ENCODE measurements at places on chromosomes 2 and 18.

DNA sequence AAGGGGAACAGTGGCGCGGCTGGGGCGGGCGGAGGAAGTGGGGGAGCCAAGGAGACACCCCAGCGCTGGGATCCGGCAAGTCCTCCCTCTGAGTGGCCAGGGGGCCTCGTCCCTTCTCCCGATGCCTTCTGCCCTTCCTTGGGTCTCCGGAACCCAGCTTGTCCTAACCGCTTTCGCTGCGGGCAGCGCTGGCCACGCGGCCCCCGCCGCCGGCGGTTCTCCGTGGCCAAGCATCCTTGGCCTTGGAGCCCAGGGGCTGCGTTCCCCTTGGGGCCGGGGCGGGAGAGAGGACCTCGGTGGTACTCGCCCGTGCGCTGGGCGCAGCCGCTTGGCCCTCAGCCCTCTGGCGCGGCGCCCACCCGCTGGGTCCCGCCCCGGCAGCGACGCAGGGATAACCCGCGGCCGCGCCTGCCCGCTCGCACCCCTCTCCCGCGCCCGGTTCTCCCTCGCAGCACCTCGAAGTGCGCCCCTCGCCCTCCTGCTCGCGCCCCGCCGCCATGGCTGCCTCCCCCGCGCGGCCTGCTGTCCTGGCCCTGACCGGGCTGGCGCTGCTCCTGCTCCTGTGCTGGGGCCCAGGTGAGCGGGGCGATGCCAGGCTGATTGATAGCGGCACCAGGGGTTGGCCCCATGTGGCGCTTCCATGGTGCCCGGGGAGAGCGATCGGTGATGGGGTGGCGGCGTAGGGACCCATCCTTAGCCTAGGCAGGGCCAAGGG lies 128.7 kb downstream of the UXS1 start:
- no peak for DNase-seq

- DNase-seq = no peak
These were observed 14.9 kb downstream of the ATOH8 start for GRCh38 chr2:85768713-85769112.

- DNase-seq = no peak
These were observed 85.3 kb downstream of the LDLRAD4 start for GRCh38 chr18:13303756-13304364.

DNA sequence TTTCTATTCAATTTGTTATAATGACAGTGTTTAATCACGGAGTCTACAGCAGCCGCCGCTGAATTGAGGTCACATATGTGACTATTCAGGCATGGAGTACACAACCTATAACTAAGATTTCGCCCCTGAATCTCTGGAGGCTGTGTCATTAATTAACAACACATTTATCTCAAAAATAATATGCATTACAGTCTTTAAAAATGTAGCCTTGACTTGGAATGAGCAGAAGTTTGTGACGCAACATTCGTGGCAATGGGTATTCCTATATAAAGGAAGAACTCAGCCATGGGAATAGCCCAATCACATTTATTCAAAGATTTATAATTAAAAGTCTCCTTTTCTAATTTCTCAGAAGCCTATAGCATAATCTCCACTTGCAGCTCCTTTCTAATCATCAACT lies 60.6 kb upstream of the LYPD1 start:
- no peak for DNase-seq

DNA sequence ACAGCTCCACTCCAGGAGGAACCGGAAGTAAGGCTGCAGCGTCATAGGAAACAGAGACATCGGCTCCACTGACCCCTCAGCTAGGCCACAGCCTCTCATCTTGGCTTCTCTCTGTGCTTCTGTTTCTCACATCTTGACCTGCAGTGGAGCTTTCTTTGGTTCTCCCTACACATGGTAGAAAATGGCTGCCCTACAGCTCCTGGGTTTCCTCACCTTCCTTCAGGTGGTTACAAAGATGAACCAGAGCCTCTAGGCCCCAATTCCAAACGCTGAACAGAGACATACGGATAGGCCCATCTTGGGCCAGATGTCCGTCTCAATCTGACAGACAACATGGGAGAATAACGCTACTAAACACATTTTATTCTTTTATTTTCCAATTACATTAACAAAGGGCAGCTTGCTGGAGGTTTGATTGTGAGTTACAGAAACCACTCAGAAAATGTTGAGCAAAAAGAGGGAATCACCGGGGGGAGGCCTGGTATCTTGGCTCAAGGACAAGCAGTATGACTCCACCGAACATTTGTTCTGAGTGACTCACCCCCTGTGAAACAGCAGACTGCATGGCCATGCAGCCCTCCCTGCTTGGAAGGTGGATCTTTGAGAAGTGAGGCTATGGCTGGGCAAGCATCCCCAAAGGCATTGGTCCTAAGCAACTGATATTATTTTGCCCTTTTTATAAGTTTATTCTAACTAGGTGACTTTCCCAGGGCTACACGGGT lies 303.5 kb downstream of the CDCA7 start:
- DNase-seq = no peak

DNA sequence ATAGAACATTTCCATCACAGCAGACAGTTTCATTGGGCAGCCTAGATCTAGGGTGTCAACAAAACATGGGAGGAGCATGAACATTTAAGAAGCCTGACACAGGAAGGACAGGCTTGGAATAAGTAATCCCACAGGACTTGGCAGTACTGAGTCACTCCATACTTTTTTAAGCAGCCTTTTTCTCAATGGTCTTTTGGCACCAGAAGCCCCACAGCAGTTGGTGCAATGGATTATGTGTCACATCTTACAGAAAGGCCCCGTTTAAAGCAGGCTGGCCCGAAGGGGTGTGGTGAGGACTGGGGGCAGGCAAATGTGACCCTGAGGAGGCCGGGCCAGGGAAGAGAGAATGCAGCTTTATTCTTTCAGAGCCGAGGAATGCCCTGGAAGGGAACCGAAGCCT lies 26.6 kb downstream of the SPTBN1 start:
- no peak for DNase-seq

DNA sequence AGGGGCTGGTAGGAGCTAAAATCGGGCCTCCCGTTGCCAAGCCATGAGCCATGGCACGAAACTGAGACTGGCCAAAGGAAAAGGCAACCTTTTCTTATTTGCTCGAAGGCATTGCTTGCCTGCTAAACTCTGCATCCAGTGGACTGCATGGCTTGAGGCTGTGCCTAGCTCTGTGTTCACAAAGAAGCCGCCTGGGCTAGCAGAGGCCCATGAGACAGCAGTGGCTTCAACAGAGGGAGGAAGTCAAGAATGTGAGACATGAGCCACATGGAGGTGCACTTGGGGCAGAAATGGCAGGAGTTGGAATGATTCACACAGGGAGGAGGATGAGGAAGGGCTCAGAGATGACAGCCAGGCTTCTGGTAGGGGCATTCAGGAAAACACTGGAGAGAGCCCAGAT lies 33.5 kb downstream of the TPRKB start:
- DNase-seq = no peak

DNA sequence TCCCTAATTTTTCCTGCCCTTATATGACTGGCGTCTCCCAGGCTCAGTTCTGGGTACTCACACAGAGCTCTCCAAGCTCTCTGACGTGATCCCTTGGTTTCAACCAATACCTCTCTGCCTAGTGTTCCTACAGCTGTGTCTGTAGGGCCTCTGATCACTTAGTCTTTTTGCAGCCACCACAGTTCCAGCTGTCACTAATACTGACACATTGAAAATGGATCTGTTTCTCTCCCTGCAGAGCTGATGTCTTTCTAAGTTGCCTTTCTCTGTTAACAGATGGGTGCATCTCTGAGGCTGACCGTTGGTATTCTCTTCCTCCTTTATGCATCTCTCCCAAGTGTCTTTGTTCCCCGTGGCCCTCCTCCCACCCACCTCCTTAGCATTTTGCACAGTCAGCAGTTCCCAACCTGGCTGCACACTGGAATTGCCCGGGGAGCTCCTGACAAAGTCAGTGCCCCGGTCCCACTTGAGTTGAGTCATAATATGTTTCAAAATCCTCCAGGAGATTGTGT lies 62.5 kb downstream of the CERS6 start:
- no peak for DNase-seq

GRCh38 chr18:3757361-3757760 lies 307.4 kb downstream of the TGIF1 start:
- no peak for DNase-seq

DNA sequence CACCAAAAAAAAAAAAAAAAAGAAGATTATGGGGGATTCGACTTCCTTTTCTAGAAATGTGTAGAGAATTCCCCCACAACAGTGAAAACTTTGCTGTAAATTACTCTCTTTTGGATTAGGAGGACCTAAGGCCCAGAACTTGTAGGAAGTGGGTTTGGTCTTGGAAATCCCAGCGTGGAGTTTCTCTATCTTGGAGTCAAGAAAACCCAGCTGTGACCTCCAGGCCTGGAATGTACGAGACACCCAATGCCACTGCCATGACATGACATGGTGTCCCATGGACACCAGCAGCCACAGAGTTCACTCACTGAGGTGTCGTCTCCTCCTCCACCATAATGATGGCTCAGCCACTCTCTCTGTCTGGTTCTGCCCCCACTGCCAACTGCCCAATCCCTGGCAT lies 202.3 kb downstream of the ALPK2 start:
- DNase-seq = no peak

DNA sequence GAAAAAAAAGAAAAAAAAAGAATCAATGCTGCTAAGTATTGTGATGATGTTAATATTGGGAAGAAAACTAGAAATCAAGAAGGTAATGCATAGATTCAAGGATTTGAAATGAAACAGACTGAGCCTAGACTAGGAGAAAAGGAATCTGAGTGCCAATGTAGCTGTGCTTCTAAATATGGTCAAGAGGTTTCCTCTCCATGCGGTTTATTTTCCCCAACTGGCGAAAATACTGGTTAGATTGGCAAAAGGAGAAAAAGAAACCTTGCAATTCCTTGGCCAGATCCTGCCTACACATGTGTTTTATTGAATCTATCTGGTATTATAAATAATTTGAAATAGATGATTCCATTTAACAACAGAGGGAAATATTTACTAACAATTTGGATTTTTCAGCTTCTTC lies 5.7 kb downstream of the SCN3A start:
- DNase-seq = no peak

DNA sequence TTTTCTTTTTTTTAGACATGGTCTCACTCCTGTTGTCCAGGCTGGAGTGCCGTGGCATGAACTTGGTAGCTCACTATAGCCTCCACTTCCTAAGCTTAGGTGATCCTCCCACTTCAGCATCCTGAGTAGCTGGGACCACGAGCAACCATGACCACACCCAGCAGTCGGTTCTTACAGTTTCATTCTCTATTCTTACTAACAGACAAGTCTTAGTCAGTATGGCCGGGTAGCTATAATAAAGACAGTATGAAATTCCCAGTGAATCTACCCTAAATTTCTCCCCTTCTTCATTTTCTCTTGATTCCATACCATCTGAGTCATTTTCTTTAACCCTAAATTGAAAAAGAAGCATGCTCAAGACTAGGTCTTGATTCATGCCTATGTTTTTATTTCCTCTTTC lies 775.3 kb upstream of the NRXN1 start:
- DNase-seq = no peak

- DNase-seq = no peak
These were observed 10.7 kb downstream of the ACP1 start for GRCh38 chr2:275466-275865.

DNA sequence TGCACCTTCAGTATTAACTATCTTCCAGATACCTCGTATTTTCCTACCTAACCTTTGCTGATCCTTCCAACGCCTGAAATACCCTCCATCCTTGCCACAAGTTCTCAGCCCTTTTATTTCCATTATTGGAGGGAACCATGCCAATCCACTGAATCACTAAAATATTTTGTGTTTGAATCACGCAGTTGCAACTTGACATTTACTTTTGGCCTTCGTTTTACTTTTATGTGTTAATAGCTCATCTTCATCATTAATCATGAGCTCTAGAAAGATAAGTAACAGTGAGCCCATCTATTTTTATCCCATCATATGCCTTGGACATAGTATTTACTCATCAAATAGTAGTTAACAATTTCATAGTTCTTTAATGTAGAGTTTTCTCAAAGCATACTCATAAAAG lies 463.2 kb downstream of the THSD7B start:
- no peak for DNase-seq

GRCh38 chr2:98556344-98557033 lies 51.8 kb downstream of the COA5 start:
- no peak for DNase-seq

DNA sequence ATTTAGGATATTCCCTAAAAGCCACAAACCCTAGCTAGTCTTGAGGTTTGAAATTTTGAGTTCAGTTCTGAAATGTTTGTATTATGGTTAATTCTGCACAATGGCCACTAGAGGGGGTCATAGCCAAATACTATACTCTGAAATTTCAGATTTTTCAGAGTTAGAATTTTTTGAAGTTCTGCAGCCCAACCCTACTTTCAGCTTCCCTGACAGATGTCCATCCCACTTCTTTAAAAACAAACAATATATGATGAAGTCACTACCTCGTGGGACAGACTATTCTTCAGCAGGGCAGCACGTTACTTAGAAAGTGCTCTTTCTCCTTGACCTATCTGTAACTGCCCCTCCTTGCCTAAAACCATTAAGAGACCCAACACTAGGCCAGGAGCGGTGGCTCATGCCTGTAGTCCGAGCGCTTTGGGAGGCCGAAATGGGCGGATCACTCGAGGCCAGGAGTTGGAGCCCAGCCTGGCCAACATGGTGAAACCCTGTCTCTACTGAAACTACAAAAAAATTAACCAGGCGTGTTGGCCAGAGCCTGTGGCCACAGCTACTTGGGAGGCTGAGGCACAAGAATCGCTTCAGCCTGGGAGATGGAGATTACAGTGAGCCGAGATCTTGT lies 48.2 kb upstream of the PAPOLG start:
- DNase-seq = no peak

DNA sequence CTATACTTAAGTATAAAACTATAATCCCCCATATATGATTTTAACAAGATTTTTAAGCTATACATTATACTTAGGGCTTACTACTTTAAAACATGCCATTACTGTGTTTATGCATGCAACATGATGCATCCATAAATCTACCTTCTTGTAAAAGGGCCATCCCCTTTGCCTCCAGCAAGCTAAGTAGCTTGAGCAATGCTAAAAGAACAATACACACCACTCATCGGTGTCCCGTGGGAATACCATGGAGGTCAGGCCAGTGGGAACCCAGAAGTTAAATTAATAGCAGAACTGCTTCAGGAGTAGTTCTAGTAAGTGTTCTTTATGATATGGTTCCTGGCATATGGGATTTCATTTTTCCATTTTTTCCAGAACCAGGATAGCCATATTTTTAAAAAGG lies 37.8 kb downstream of the SH3RF3 start:
- no peak for DNase-seq

DNA sequence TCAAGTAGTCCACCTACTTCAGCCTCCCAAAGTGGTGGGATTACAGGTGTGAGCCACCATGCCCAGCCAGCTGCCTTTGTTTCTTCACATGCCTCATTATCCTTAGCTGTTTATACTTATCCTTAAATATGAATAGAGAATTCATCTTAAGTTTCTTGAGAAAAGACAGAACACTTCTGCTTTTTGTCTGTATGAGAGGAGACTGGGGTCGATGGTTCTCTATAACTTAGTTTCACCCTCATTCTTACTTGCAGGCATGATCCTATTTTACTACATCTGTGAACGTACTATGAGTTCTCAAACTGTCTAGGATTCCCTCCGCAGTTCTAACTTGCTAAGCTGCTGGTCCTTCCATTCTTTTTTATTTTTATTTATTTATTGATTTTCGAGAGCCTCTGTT lies 20.4 kb downstream of the PPM1B start:
- no peak for DNase-seq

All from bone marrow (tissue), 2 donors.